MV-4-11 (cell line): ENCODE measurements at places on chromosomes 3 and 15.

DNA sequence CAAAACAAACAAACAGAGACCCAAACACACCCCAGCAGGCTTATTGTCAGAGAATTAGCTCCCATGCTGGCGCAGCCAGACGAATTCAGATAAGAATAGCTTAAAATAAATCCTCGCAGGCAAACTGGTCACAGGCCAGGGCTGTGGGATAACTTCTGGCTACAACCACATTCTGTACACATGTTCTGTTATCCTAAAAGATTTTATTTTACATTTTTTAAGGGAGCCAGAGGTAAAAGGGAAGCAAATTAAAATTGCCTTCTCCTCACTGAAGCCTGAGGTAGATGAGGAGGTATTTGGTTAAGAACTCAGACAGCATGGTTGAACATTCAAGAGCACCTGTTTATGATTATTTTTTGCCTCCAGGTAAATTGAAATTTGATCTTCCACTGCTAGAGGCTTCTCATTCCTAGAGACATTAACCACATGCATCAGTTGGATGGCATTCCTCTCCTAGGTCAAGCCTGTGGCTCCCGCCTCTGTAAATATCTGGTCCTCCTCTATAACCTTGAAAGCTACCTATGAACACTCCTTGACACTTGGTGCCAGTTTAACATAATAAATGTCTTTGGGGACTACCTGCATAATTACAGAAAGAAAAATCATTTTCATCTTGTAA, 190.3 kb downstream of the SATB1 start:
- DNase-seq, result no peak

GRCh38 chr3:94990952-94991705, 928.3 kb downstream of the NSUN3 start:
- no peak for DNase-seq

GRCh38 chr3:168653255-168653654, 557.5 kb upstream of the GOLIM4 start:
- DNase-seq, result no peak

DNA sequence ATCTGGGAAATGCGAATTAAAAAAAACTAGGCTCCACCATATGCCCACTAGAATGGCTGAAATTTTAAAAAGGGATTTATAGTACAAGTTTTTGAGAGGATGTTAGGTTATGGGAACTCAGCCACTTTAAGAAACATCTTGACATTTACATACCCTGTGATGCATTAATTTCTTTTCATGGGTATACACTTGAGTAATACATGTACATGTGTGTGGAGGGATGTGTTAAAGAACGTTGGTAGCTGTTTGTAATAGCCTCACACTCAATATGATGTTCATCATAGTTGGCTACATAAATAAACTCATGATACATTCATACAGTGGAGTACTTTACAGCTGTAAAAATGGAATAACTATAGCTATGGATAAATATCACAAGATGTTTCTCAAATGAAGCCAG, 40.9 kb downstream of the MEF2A start:
- DNase-seq, result no peak

DNA sequence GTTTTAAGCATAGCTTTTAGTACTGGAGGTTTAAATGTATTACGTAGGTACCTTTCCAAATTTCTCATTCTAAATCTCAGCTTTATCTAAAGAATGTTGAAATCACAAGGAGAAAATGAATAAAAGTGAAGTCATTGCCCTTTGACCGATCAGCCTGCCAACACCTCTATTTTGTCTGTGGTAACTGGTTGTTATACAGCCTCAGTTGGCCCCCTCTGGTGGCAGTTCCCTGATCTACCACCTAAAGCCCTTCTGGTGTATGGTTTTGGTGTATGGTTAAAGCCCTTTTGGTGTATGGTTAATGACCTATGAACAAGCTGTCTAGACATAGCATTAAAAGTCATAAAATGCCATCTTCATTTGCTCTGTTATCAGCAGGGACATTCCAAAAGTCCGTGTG, 378.2 kb upstream of the AZI2 start:
- DNase-seq, result no peak

DNA sequence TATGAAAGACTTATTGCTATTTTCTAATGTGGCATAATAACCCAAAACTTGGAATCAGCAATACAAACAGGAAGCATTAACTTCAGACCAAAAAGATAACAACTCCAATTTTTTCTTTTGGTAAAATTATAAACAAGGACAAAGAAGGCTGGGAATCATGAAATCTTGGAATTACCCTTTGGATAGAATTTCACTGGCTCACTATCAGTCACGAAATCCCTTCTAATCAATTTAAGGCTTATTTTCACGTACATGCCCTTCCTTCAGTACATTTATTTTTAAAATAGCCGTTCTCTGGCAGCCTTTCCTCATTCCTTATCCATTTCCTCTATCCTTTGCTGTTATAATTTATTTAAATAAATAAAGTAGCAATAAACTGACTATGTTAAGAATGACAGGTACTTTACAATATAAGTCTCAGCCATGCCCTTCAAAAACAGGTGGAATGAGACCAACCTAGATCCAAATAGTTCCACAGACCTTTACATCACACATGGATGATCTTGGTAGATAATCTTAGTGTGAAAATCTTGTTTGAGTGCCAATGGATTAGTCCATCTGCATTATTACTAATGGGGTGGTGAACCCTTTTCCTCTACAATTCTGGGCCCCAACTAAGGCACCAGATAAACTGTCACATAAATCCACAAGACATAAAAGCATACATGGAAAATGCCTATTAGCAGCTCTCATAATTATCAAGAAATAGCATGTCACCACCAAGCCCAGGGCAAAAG, 38.9 kb downstream of the ABI3BP start:
- DNase-seq, result no peak

DNA sequence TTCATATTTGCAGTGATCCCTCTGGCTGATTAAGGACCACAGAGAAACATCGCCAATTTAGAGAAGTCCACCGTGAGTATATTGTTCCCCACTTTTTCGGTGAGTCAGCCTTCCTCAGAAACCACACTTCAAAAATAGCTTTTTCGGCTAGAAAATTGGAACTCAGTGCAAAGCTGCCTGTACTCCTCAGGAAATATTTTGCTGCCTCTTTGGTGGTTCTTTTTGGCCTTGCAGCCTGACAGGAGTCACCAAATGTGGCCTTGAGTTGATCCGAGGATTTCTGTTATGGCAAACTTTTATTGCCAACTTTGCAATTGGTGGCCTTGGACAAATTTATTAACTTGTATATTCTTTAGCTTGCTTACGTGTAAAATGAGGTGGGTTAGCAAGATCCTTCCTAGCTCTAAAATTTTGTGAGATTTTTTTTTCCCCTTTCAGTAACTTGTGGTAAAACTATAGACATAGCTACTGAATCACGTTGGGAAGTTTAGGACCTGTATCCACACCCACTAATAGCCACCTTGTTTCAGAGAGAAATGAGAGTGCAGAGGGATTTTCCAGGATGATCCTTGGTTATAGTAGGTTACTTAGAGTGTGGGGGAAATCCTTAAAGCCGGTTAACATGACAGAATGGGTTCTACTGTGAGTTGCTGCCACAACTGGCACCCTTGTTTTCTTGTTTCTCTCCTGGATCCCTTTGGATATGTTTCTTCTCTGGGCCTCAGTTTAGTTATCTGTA, 9.9 kb downstream of the ARL6IP5 start:
- peak; percentile 83 for DNase-seq

GRCh38 chr3:176469694-176470205, 727.5 kb downstream of the TBL1XR1 start:
- DNase-seq, result no peak

GRCh38 chr3:4067893-4068292, 235.3 kb upstream of the SETMAR start:
- DNase-seq, result peak; percentile 90

DNA sequence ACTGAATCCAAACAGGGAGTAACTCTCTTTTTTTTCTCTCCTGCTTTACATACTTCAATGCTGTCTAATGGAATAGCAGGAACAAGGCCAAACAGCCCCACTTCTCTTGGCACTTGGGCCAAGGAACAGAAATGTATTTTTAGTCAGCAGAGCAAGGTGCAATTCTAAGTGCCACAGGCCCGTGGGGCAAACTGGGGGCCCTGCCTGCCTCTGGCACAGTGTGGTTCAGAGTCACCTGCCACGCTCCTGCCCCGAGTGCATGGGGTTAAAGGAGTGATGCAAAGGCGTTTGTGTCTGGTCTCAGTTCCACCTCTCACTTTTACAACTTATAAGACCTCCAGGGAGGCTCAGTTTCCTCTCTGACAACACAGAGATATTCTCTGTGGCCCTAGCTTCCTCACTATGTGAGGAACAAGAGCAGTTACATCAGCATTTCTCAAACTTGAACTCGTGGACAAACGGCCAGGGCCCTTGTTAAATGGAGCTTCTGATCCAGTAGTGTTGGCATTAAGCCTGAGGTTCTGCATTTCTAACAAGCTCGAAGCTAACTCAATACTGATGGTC, 51.3 kb downstream of the LRIG1 start:
- peak; percentile 43 for DNase-seq
